ENCODE measurements at places on chromosomes 2 and 18.

DNA sequence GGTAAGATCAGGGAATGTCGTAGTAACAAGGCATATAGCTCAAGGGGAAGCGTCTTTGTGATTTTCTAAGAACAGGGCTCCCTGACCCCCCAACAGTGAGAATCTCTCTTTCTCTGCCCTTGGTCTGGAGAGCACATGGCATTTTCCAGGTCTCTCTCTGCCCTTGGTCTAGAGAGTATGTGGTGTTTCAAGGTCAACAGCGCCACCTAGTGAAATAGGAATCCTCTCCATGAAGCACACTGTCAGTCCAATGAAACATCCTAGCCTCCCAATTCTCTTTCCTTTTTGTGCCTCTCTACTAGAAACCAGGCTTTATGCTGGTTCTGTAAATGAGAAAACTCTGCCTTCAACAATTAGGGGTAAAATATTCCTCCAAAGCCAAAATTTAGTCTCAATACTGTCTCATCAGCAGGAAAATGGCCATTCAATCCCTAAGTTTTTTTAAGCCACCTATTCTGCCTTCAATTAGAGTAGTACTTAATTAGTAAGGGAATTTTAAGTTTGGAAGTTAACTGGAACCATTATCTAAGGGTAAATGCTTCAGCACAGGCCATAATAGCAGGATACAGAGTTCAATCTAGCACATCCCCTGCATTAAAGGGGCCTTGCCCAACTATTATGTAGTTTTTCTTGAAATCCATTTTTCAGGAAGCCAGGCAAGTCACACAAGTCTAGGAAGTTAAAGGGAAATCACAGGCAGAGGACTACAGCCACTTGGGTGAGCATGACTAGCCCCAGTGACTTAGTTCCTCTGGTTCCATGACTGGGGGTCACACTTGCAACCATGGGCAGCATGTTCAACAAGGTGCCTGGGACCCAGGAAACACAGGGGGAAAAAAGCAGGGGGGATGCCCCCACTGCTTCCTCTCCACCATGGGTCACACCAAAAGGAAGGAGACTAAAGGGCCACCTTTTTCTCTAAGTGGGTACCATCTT is 12.4 kb downstream of the DYM start:
- DNase-seq: no peak

GRCh38 chr2:218020966-218021535 is 18.3 kb upstream of the TNS1 start:
- no peak for DNase-seq

GRCh38 chr2:174051741-174052583 is 86.8 kb upstream of the SP3 start:
- DNase-seq: no peak

DNA sequence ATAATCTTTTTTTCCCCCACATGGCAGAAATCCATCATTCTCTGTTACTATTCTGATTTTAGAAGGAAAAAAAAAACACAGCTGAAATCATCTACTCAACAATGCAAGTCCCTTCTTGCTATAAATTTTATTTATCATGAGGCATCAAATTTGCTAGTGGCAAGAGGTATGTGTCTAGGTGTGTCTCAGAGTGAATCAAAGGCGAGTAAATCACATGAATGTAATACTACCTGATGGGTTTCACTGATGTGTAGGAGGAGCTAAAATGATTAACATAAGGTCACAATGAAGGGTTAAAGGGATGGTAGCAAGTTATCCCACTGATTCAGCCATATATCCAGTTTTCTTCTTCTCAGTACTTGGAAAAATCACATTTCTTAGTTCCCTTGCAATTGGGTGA is 24.5 kb upstream of the PELI1 start:
- no peak for DNase-seq
